ENCODE measurements at places on chromosomes 13 and 19. TPM values are rescaled to one million over a fixed set of nuclear protein-coding genes. Genes with fewer than 3 reads are reported as not detected.
A peak's percentile ranks its signal among the peaks of the same experiment; 100 is the strongest.

DNA sequence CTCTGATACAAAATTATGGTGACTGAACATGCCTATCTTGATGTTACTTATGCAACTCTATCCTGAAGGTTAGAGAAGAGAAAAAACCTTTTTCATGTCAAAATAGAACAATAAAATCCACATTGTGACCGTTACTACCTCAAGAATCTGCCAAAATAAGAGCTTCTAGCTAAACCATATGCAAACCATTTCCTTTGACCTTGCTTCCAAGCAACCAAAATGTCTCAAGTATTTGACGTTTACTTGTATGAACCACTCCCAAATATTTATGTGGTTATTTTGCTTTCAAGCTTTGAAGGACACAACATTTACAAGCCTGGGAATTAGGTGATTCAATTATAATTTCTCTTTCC, 13.9 kb downstream of the FOXO1 start:
- DNase-seq = no peak

DNA sequence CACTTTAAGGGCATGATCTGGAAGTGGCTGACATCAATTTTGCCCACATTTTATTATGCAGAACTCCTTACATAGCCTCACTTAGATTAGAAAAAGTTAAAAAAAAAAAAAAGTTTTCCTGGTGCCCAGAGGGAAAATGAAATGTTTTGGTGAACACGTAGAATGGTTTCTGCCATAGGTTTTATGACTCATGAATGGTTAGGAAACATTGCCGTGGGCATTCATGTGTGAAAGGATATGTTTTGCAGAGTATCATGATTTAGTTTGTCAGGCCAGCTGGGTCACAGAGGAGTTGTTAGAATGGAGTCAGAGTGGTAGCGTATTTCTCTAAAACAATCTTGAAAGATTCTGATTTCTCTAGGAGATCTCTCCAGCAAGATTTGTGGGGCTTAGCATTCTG, 133.8 kb downstream of the MRPL57 start:
- DNase-seq = no peak

- no peak for DNase-seq
These were observed 606 bp downstream of the ERCC1 start for GRCh38 chr19:45423033-45423588.

- DNase-seq = no peak
These were observed 241.0 kb downstream of the KLF5 start for GRCh38 chr13:73299787-73300186.

DNA sequence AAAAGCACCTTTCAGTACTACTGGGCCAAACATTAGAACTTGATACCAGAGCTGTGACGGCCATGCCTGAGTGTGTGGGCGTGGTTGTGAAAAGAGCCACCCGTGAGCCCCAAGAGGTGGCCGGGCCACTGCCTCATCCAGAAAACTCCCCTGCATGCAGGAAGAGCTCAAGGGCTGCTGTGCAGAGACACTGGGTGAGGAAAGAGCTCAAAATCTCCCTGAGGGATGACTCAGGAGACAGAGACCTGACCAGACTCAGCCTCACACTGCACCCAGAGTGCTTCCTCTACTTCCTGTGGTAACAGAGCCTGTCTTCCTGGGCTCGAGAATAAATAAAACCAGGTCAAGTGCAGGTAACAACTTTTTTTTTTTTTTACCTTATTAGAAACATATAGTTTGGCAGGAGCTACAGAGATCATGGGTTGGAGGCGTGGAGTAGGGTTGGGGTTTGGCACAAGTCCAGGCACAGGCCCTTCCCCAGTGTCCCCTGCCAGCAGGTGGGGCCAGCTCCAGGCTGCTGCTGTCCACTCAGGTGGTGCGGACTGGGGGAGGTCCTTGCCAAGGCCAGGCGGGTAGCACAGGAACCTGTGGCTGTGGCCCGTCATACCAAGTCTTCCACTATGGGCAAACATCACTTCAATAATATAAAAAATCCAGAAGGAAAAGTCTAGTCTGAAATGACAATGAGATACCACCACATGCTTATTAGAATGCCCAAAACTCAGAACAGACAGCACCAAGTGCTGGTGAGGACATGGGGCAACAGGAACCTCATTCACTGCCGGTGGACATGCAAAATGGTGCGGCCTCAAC, 25.5 kb downstream of the ELL start:
- no peak for DNase-seq

GRCh38 chr13:80131204-80131603, 209.7 kb downstream of the SPRY2 start:
- DNase-seq = peak; percentile 82

DNA sequence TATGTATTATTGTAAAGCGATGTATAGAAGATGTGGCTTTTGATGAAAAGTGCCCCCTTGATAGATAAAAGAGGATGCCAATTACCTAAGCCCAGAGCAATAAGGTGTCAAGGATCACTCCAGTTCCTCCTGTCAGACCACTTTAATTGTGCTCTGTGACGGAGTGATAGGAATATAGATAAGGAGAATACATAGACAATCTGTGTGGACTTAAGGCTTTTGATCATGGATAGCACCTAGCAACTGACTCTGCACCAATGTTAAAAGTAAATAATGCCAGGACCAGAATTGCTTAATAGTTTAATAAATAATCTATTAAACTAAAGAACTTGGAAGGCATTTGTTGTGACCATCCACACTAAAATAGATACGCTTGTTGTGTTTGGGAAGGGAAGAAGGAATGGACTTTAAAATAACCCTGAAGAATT, 390.7 kb upstream of the ARGLU1 start:
- no peak for DNase-seq

DNA sequence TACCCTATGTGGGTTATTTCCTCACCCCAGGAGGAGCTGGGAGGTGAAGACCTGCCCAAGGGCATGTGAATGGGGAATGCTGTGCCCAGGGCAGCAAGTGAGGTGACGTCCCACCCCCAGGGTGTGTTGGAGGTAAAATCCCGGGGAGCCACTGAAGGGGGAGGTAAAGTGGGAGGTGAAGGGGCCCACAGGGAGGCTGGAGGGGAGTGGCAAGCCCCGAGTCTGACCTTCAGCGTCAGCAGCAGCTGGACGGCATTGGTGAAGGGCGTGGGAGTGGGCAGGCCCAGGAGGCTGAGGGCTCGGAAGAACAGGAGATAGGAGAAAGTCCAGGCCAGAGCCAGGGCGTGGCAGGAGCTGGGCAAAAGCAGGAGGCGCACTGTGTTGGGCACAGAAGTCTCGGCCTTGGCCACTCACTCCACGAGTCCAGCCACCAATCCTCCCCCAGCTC, 2.4 kb downstream of the MBOAT7 start:
- no peak for DNase-seq

- no peak for DNase-seq
These were observed 45.2 kb upstream of the HMGB1 start for GRCh38 chr13:30510811-30511371.

DNA sequence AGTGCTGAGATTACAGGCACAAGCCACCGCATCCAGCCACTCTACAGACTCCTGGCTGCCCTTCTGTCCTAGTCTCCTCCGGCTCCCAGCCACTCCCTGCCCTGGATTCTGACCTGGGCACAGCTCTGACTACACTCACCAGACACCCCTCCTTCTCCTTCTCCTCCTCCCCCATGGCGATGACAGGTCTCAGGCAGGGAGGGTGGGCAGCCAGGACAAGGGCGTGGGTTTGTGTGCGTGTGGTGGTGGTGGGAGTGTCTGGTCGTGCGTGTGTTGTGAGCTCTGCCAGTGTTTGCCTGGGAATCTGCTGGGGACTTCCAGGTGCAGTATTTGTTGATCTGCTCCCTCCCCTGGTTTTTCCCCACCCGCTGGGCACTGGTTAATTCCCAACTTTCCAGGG, 3.0 kb upstream of the NCCRP1 start:
- DNase-seq = no peak

- DNase-seq = peak; percentile 43
These were observed 1.0 kb downstream of the IFT88 start for GRCh38 chr13:20567881-20568528.

- no peak for DNase-seq
These were observed 11.4 kb upstream of the MIA start for GRCh38 chr19:40763963-40764362.

GRCh38 chr13:114128624-114129522, 3.5 kb downstream of the RASA3 start:
- peak; percentile 91 for DNase-seq

GRCh38 chr13:95426631-95427030, 125.4 kb upstream of the ABCC4 start:
- DNase-seq = no peak

DNA sequence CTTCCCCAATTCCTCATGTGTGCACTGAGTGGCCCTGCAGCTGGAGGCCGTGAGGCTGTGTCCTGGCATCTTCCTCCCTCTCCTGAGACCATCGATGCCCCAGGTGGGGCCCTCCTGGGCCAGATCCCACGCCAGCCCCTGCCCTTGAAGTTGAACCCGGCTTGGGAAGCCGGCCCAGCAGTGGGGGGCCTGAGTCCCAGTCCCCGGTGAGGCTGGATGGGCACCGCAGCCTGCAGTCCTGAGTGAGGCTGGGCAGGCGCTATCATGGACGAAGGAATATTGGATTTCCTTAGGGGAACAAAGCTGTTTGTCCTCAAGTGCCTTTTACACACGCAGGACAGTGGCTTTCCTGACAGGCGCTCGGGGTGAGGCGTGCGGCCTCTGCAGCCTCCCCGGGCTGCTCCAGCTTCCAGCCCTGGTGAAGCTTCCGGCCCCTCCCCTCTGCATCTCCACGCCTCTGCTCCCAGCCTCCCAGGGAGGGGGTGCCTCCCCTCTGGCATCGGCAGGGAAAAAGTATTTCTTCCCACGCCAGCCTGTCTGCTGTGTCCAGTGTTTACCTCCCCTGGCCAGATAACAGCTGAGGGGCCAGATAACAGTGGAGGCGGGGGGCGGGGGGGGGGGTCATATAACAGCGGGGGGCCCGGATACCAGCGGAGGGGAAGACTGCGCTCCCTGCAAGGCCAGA, 159.5 kb downstream of the KDM4B start:
- DNase-seq = peak; percentile 79

GRCh38 chr13:33052506-33053280, 36.5 kb downstream of the KL start:
- peak; percentile 94 for DNase-seq

- no peak for DNase-seq
These were observed 24.9 kb downstream of the SLC8A2 start for GRCh38 chr19:47446534-47447469.

GRCh38 chr13:92573467-92574057, 653.0 kb upstream of the GPC6 start:
- DNase-seq = no peak

DNA sequence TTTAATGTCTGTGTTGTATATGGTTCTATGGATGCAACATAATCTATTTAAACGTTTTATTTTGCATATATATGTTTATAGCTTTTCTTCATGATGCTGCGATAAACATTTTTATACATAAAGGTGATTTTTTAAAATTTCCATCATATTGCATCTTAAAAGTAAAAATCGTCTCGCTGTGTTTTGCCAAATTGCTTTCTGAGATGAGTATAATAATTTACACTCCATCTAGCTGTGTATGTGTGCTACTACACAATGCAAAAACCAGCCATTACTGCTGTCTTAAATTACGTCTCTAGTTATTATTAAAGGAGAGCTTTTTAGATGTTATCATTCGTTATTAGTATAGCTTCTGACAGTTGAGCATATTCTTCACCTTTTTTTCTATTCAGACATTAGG, 37.2 kb downstream of the METTL21C start:
- no peak for DNase-seq

DNA sequence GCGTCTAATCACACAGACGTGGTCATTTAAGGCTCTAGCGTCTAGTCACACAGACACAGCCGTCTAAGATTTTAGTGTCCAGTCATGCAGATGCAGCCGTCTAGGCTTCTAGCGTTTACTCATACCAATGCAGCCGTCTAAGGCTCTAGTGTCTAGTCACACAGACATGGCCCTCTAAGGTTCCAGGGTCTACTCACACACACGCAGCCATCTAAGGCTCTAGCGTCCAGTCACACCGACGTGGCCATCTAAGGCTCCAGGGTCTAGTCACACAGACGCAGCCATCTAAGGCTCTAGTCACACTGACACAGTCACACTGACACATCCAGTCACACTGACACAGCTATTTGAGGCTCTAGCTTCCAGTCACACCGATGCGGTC, 55.7 kb downstream of the KLF2 start:
- no peak for DNase-seq

DNA sequence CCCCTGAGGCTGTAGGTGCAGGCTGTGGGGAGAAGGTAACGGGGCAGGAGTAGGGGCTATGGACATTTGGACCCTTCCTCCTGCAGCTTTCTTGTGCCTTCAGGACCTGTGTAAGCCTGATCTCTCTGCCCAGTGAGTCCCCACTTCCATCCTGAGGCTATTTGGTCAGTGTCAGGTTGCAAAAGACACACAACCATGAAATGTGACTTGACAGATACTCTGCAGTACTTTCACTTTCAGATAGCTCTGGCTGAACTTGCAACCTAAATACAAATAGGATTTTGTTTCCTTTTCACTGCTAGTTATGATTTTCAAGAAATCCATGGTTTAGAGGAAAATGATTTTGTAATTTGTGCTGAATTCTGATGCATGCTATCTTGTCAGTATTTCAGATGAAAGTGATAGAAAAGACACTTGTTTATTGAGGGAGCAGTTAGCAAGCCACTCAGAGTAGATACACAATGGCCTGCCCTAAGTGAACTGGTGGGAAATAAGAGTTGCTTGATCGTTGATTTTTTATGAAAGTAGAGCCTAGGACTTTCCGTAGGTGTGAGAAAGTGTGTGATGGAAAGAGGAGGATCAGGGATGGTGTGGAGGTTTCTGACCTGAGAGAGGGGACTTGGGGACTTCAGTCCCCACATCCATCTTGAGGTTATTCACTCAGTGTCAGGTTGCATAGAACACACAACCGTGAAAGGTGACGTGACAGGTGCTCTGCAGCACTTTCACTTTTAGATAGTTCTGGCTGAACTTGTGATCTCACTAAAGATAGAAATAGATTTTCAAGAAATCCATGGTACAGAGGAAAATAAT, 18.1 kb upstream of the EID2 start:
- no peak for DNase-seq

DNA sequence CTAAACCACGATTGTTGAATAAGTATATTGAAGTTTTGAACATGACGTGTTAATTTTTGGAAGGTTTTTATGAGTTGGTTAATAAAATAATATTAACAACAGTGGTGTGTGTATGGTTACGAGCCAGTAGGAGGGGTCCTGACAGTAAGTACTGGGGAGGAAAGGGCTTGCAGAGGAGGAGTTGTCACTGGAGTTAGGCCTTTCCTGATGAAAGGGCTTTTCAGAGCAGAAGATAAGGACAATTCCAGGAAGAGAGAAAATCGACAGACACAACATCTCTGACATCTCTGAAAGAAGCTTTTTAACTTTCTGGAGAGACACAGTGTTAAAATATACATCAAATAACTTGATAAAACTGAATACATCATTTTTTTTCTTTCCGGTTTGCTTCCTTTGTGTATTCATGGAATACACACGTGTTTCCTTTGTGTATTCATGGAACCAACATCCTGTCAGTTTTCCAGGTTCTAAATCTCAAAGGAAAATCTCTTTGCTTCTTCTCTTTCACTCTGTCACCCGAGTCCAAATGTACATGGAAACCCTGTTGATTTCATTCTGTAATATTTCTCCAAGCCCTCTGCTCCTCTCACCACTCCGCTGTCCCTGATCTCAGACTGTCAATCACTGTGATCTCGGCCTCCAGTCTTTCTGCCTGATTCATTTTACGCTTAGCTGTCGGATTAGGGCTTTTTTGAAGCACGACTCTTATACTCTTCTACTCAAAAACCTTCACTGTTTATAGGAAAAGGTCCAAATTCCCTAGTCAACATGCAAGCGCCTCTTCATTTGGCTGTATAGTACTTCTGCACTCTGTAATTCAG, 374.4 kb downstream of the DLEU7 start:
- DNase-seq = no peak

AMH gene
- polyA plus RNA-seq = 6.8 TPM

KLK4 gene
- not detected for polyA plus RNA-seq

NLRP12 gene
- polyA plus RNA-seq = 0.33 TPM

CEACAM18 gene
- polyA plus RNA-seq = not detected

C5AR2 gene
- polyA plus RNA-seq = 0.30 TPM

All from muscle of leg (tissue), 16 donors.